Esophagus squamous epithelium (tissue), 5 donors: ENCODE measurements at places on chromosomes 6 and 20. TPM values are rescaled to one million over a fixed set of nuclear protein-coding genes. Genes with fewer than 3 reads are reported as not detected.

- H3K27me3 ChIP-seq, result no peaks in the 10 kb centered on the region
- no peak for DNase-seq
- no peaks in the 10 kb centered on the region for H3K36me3 ChIP-seq
- H3K4me3 ChIP-seq, result no peak overlapping the region
Measured at GRCh38 chr6:142384519-142385254, 82.9 kb downstream of the ADGRG6 start.

DNA sequence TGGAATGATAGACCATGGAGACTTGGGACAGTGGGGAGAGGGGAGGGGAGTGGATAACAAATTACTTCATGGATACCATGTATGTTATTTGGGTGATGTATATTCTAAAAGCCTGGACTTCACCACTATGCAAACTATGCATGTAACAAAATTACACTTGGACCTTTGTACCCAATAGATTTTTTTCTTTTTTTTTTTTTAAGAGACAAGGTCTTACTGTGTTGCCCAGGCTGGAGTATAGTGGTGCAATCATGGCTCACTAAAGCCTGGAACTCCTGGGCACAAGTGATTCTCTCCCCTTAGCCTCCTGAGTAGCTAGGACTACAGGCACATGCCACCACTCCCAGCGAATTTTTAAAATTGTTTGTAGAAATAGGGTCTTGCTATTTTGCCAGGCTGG is 45.3 kb downstream of the RIPOR2 start:
- H3K36me3 ChIP-seq, result no peaks in the 10 kb centered on the region
- H3K4me1 ChIP-seq, result no peaks in the 10 kb centered on the region
- no peaks in the 10 kb centered on the region for H3K27me3 ChIP-seq
- DNase-seq, result no peak
- no peak overlapping the region for H3K27ac ChIP-seq
- H3K4me3 ChIP-seq, result no peak overlapping the region

Gene DNPH1
- total RNA-seq, result 101 TPM

Gene BEND6
- 0.57 TPM for total RNA-seq

Gene ULBP2
- 4.1 TPM for total RNA-seq
